ENCODE measurements at places on chromosomes 1 and 21.

DNA sequence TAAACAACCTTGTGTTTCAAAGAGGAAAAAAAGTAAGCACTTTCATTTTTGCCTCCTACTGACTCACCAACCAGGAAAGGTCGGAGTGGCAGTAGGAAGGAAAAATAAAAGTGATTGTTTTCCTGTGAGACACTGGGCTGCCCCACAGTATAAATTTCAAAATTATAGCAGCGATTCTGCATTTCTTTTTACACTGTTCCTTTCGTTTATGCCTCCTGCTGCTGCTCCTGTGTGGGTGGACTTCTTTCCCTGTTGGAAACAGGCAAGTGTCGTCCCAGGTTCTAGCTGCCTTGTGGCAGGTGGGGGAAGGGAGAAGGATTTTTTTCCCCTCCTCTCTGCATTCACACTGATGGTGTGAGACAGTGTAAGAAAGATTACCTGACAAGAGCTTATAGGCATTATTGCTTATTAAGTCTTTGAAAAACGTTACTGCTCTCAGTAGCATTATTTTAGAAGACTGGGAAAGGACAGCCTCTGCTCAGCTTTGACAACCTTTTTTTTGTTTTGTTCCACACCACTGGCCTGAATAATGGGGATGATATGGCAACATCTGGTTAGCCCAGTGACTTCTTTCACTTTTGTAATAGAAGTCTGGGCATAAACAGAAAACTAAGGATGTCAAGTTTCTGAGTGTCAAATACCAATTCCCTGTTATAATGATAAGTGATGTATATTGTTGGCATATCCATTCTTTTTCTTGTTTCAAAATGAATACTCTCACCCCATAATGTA is 77.9 kb downstream of the NEK7 start:
- no peak for DNase-seq

DNA sequence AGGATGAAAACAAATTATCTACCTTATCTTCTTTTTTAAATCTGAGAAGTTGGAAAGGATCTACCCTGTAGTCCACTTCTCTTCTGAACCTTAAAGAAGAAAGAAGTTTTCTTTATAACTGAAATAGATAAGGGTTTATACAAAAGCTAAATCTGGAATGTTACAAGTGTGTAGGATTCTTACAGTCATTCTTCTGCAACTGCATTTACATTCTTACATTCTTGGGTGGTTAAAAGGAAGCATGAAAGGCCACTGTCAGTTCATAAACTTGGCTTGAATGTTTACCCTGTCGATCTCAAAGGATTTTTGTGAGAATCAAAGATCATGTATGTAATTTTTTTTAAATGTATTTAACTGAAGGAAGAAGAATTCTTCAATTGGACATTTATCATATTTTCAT is 142.1 kb upstream of the BRINP3 start:
- DNase-seq, result no peak

GRCh38 chr1:77832901-77833300 is 53.5 kb downstream of the MIGA1 start:
- no peak for DNase-seq

DNA sequence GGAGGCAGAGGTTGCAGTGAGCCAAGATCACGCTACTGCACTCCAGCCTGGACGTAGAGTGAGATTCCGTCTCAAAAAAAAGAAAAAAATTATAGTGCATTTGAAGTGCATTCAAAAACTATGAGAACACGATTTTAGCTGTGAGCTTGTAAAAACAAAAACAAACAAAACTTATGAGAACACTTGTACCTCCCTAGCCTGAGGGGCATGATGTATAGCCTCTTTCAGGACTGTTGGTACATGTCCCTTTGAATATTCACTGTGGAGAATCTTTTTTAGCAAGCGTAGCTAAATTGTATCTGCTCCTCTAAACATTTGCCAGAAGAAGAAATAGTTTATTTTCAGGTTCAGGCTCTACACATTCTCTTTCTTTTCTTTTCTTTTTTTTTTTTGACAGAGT is 9.5 kb upstream of the DEGS1 start:
- no peak for DNase-seq

GRCh38 chr1:72227667-72228066 is 54.7 kb downstream of the NEGR1 start:
- no peak for DNase-seq

DNA sequence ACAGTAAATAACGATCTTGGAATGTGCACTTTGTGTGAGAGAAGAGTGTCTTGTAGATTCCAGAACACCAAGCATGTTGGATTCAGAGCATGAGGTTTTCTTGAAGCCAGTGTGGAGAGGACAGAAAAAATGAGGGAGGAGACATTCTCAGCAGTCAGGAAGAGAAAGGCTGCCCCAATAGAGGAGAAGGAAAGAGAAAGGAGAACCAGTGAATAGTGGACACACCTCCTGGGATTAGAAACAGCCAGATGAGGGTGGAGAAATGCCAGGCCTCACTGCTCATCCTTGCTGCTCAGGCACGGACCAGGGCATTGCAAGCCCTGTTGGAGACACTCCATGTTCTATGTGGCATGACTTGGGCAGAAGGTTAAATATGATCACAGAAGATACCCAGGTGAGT is 69.0 kb upstream of the KAZN start:
- no peak for DNase-seq

- no peak for DNase-seq
Measured at GRCh38 chr1:103250441-103250861, 142.1 kb upstream of the COL11A1 start.

DNA sequence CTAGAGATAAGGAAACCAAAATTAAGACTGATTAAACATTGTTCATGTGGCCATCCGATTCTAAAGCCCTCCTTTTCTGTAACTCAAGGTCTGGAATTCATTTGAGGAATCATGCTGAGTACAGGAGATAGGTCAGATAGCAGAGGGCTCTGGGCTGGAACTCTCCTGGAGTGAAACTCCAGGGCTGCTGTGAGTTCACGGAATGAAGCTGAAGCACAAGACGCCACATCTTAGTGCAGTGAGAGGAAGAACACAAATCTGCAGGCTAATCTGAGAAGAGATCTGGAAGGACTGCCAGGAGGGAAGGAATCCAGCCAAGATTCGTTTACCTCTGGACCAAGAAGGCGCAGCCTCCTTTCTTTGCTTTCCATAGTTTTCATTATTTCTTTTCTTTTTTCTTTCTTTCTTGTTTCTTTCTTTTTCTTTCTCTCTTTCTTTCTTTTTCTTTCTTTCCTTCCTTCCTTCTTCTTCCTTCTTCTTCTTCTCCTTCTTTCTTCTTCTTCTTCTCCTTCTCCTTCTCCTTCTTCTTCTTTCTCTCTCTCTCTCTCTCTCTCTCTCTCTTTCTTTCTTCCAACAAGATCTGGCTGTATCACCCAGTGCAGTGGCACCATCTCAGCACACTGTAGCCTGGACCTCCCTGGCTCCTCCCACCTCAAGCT is 74.8 kb upstream of the ATP1B1 start:
- no peak for DNase-seq

- no peak for DNase-seq
Measured at GRCh38 chr21:37358397-37358796, 8.2 kb upstream of the DYRK1A start.

DNA sequence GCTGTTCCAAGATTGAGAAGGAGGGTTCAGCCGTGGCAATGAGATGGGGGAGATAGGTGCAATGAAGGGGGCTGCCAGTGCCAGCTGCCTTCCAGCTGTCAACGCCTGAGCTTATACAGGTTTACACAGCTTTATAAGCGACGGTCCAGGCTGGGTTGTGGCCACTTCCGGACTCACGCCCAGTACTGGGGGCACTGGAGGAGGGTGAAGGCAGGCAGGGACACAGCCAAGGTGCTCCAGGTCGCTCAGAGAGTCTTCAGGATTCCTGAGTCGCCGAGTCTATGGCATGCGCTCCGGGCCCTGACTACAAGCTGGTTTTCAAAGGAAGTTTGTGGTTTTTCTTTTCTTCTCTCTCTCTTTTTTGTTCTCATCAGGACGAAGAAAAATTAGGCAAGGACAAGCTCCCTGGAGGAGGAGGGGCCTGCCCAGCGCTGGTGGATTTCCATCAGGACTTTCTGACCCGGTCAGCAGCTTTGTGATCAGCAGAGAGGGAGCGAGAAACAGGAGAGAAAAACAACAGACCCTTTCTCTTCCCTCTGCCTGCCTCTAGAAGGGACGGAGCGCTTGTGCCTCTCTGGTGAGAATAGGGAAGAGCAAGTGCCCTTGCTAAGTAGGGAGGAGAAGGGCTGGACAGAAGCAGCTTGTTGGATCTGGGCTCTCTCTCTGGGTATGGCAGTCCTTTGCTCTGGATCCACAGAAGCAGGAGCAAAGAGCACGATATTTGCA is at the start of gene MINDY1:
Gene MINDY1 (minus strand): TSS at position 576 of the 726 bp plus-strand sequence. CDS start 4,285 bp downstream, outside the sequence.
- peak; percentile 65 for DNase-seq

GRCh38 chr1:39081271-39082009 is 55.3 kb downstream of the NDUFS5 start:
- DNase-seq, result peak; percentile 55

DNA sequence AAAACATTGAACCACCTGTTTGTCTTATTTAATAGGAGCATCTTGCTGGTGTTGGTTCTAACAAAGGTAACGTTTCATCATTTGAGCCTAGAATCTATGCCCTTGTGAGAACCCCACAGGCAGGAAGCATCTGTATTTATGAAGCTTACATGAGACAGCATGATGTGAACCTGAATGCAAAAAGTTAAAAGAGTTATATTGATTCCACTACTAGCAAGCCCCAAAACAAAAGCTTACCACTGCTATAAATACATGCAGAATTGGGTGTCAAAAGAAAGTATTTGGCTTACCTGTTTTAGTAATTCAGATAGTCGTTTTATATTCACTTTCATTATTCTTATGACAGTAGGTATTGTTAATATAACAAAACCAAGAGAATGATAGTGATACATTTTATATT is 301.2 kb upstream of the ADGRL2 start:
- no peak for DNase-seq

- no peak for DNase-seq
Measured at GRCh38 chr1:40658751-40659648, 6.5 kb downstream of the RIMS3 start.

GRCh38 chr21:24225431-24225830 is 1381.8 kb downstream of the MRPL39 start:
- no peak for DNase-seq

DNA sequence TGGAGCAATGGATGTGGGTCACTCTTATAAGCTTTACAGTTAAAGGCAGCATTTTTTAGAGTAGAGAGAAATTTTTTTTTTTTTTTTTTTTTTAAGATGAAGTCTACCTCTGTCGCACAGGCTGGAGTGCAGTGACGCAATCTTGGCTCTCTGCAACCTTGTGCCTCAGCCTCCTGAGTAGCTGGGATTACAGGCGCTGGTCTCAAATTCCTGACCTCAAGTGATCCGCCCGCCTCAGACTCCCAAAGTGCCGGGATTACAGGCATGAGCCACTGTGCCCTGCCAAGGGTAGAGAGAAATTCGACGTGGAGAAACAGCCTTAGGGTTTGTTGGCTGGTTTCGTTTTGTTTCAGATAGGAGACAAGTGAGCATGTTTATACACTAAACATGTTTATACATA is 594.2 kb upstream of the ADAMTS5 start:
- peak; percentile 37 for DNase-seq

- DNase-seq, result no peak
Measured at GRCh38 chr1:37515185-37516034, 844 bp upstream of the MEAF6 start.

- DNase-seq, result no peak
Measured at GRCh38 chr1:184860535-184860934, 105.9 kb upstream of the EDEM3 start.

- DNase-seq, result no peak
Measured at GRCh38 chr1:222890716-222891115, 75.9 kb downstream of the DISP1 start.

DNA sequence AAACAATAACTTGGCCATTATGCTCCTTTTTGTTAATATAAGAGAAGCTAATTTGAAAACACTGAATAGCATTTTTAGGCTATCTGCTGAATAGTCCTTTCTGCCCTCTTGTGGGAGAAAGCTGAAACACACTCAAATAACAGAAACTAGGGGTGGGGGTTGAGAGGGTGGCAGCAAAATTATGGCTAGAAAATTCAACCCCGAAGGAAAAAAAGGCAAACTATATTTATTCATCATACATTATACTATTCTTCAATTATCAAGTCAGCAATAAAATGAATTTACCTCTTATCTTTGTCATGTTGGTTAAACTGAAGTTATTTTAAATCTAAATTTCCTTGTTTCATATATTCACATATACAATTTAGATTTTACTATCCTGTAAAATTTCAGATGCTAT is 255.9 kb downstream of the FAF1 start:
- DNase-seq, result no peak

DNA sequence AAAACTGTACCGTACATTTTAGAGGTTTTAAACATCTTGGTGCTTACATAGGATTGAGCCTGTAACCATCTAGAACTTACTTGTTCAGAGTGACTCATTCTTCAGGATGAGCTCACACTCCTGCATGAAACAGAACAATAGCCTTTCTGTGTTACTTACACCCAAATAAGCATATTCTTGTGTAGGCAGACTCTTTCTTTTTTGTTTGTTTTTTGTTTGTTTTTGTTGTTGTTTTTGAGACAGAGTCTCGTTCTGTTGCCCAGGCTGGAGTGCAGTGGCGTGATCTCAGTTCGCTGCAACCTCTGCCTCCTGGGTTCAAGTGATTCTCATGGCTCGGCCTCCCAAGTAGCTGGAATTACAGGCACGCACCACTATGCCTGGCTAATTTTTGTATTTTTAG is 3.8 kb upstream of the CA6 start:
- no peak for DNase-seq

DNA sequence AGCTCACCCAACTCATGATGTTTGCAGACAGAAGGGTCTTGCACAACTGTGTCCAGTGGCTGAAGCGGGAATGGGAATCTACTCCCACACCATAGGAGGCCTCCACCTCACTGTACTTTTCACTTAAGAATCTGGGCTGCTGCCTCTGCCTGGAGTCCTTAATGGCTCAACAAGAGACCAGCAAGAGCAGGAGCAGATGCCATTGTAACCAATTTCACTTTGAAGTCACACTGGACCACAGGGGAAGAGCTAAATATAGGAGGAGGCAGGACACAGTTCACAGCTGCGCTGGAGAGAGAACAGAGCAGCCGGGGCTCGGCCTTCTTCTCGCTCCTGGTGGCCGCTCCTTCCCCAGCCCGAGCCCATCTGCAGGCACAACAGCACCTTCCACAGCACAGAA is 120.4 kb downstream of the SIPA1L2 start:
- peak; percentile 55 for DNase-seq

DNA sequence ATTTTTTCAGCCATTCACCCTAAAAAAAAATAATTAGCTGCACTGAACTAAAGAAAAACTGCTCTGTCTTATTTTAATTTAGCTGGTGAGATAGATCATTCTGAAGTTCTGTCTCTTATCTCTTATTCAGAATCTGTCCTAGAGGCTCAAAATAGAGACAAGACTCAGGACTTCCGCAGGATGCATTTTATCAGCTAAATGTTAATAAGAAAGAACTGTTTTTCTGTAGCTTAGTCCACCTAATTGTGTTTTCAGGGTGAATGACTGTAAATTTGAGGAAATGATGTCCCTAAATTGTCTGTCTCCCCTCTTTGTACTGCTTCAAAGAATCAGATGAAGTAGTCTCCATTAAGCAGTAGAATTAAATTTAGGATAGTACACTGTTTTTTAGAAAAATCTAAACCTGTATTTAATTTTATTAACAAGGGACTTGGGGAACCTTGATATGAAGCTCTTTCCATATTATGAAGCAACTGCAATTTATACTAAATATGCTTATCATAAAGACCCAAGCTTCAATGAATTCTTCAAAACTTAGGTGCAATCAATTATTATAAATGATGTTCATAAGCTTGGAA is 671.9 kb downstream of the RWDD3 start:
- no peak for DNase-seq

- no peak for DNase-seq
Measured at GRCh38 chr1:159830722-159831121, 4.0 kb downstream of the SLAMF8 start.

All from left ventricle myocardium superior (tissue), 1 donor.